Activated CD8-positive, alpha-beta memory T cell treated with anti-CD3 and anti-CD28 coated beads, Interleukin-2, amount 50 U/mL, for 4 hours (primary cell): ENCODE measurements at places on chromosomes 3 and 15.
A peak's percentile ranks its signal among the peaks of the same experiment; 100 is the strongest.

- no peak for DNase-seq
Observed at GRCh38 chr15:52011711-52012144, 7.3 kb upstream of the MAPK6 start.

- no peak for DNase-seq
Observed at GRCh38 chr15:95087253-95087609, 855.9 kb downstream of the MCTP2 start.

GRCh38 chr15:74850393-74850792 is 7.4 kb upstream of the ULK3 start:
- no peak for DNase-seq

DNA sequence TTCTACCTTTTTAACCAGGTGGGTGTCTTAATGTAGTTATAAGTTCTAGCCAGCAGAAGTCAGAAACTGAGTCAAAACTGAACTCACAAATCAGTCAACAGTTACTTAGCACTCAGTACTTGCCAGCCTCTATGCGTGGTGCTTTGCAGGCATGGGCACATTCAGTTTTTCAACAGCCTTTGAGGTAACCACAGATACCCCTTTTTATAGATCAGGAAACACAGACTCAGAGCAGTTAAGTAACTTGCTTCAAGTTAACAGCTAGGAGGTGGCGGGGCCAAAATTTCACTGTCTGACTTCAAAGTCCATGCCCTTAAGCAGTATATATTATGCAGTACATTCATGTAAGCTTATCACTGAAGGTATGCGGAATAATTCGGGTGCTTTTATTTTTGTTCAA is 139.4 kb downstream of the FHIT start:
- DNase-seq, result no peak

DNA sequence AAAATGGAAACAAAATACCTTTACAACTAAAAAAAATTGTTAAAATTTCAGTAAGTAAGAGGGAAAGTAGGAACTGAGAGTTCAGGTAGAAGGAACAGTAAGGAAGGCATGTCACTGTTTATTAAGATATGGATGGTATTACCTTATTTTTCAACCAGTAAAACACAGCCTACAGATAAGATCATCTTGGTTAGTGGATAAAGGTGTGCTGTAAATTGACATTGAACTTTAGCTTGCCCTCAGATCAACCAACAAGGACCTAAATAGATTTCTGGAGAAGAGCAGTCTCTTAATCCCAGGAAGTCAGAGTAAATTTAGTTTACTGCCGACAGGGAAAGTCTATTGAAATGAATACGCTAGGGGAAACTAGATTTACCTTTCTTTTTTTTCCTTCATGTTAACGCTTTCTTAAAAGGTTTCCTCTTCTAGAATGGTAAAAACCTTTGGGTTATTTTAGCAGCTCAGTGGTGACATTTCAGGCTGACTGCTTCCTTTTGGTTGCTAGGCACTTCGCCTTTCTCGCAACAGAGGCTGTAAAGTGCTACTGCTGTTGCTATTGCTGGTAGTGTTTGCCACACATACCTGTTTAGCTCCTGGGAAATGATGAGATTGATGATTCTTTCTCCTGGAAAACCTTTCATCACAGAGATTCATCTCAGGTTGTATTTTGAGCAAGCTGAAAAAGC is 12.9 kb downstream of the DZIP3 start:
- peak; percentile 34 for DNase-seq

- DNase-seq, result no peak
Observed at GRCh38 chr3:29754346-29754745, 473.5 kb downstream of the RBMS3 start.

DNA sequence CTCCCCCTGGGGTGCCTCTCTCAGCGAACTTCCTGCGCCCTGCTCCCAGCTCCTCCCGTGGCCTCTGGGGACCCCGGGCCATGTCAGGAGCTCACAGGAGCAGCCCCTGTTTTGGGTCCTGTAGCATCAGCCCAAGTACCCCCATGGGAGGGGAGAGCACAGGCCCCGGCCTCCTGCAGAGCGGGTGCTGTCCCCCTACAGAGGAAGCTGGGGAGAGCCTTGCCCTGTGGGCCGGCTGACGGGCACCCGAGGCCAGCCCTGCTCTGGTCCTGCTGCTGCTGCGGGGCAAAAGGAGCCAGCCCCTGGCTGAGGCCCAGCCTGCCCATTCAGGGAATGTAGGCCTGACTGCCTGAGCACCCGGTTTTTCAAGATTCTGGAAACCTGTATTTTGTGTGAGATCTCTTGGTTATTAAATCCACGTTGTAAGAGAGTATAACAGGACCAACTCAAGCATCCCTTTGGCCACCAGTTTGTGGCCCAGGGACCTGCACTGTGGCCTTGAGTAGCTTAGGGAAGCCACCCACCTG is 12.4 kb downstream of the PLXNA1 start:
- DNase-seq, result no peak

GRCh38 chr3:39573392-39573791 is 105.9 kb downstream of the MOBP start:
- no peak for DNase-seq

GRCh38 chr15:74794248-74794969 is 12.5 kb downstream of the CSK start:
- no peak for DNase-seq

DNA sequence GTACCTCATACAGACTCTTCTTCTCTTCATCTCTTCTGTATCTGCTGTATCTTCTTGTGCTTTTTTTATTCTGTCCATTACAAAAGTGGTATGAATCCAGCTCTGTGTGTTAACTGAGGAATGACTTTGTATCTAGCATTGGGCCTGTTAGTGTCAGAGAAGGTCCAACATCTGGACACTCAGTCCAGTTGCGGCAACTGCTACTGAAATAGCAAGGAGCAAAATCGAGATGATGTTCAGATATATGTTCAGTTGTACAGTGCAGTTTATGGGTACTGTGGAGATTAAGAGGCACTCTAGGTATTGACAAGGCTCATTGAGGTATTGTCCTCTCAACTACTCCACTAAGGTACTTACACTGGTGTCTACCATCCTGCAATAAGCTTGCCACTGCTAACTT is 42.6 kb downstream of the KLHDC8B start:
- no peak for DNase-seq

GRCh38 chr3:15768421-15769255 is 29.1 kb downstream of the ANKRD28 start:
- DNase-seq, result no peak
